ENCODE measurements at places on chromosomes 4 and X.
A peak's percentile ranks its signal among the peaks of the same experiment; 100 is the strongest.

GRCh38 chr4:76681996-76682395 lies 215.9 kb downstream of the SOWAHB start:
- H3K4me3 ChIP-seq: no peak overlapping the region
- peaks cover 20% of the 10 kb centered on the region for H3K4me1 ChIP-seq
- no peaks in the 10 kb centered on the region for H3K27me3 ChIP-seq
- H3K27ac ChIP-seq: no peak overlapping the region

- H3K4me1 ChIP-seq: peaks cover 23% of the 10 kb centered on the region
- no peak for DNase-seq
- H3K36me3 ChIP-seq: no peaks in the 10 kb centered on the region
- no peaks in the 10 kb centered on the region for H3K27me3 ChIP-seq
- peak overlapping the region; percentile 61 for H3K27ac ChIP-seq
These were observed 46.4 kb downstream of the SGMS2 start for GRCh38 chr4:107870916-107871786.

- no peaks in the 10 kb centered on the region for H3K27me3 ChIP-seq
- no peak overlapping the region for H3K4me3 ChIP-seq
- peak overlapping the region; percentile 98 for H3K27ac ChIP-seq
- no peaks in the 10 kb centered on the region for H3K36me3 ChIP-seq
These were observed 126.8 kb downstream of the IRF2 start for GRCh38 chr4:184347251-184348239.

DNA sequence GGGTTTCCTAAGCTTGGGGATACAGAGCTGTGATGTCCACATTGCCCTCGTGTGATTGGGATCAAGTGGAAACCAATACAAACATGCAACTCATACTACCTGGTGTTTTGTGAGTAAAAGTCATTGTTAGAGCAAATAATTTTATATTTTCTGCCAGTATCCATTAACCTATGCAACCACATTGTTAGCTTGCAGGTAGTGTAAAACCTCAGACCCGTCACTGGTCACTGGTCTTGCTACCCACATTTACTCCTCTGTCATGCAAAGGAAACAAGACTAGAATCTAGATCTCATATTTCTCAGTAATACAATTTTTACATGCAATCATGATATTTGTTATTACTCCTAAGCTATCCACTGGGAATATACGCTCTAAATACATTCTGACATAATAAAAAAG lies 324.3 kb upstream of the NDST4 start:
- no peaks in the 10 kb centered on the region for H3K36me3 ChIP-seq
- DNase-seq: no peak
- H3K27me3 ChIP-seq: no peaks in the 10 kb centered on the region
- H3K27ac ChIP-seq: no peak overlapping the region
- H3K4me1 ChIP-seq: no peaks in the 10 kb centered on the region

DNA sequence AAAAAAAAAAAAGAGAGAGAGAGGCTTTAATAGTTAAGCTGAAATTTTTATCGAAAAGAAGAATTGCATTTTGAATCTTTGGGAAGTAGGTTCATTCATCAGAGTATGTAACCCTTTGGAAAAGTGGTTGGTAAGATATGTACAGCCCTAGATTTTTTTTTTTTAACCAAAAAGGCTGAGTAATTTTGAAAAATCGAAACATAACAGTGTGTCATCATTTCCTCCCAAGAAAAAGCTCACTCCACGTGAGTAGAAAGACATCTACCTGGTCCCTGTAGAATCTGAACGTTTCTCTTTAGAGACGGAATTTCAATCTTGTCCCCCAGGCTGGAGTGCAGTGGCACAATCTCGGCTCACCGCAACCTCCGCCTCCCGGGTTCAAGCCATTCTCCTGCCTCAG lies 16.2 kb downstream of the SHOX start:
- no peaks in the 10 kb centered on the region for H3K36me3 ChIP-seq
- H3K27me3 ChIP-seq: peaks cover 65% of the 10 kb centered on the region
- H3K4me3 ChIP-seq: no peak overlapping the region
- no peak overlapping the region for H3K27ac ChIP-seq

DNA sequence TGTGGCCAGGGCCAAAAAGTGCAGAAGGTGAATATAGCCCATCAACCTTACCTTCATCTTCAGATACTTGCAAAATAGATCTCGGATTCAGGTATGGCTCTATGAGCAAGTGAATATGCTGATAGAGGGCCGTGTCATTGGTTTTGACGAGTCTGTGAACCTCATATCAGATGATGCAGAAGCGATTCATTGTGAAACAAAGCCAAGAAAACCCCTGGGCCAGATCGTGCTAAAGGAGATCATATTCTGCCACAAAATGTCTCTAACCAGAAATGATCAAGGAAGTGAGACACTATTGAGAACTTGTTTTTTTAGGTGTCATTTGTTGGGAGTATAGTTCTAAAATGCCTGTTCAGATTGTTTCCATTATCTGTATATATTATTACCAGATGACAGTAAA lies 48.3 kb downstream of the PDK3 start:
- no peaks in the 10 kb centered on the region for H3K27me3 ChIP-seq
- no peak for DNase-seq
- H3K36me3 ChIP-seq: peaks cover 11% of the 10 kb centered on the region
- peaks cover 5% of the 10 kb centered on the region for H3K4me1 ChIP-seq
- H3K27ac ChIP-seq: no peak overlapping the region
- no peak overlapping the region for H3K4me3 ChIP-seq

DNA sequence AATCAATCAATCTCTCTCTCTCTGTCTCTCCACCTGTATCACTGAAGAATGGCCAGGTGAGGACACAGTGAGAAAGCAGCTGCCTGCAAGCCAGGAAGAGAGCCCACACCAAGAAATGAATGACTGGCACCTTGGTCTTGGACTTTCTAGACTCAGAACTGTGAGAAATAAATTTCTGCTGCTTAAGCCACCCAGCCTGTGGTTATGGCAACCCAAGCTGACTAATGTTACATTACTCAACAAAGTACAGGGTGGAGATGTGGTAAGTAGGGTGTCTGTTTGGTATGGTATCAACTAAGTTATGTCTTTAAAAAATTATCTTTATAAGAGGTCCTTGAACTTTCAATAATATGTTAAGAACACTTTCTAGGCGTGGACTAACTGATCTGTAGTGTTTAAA lies 159.3 kb downstream of the EPHA5 start:
- DNase-seq: no peak
- H3K36me3 ChIP-seq: no peaks in the 10 kb centered on the region
- no peak overlapping the region for H3K4me3 ChIP-seq

- no peak for DNase-seq
- peaks cover 20% of the 10 kb centered on the region for H3K36me3 ChIP-seq
- peaks cover 3% of the 10 kb centered on the region for H3K4me1 ChIP-seq
- no peaks in the 10 kb centered on the region for H3K27me3 ChIP-seq
- H3K27ac ChIP-seq: no peak overlapping the region
These were observed 46.6 kb downstream of the CLOCK start for GRCh38 chr4:55500072-55500471.

- DNase-seq: no peak
- H3K4me1 ChIP-seq: no peaks in the 10 kb centered on the region
- H3K27ac ChIP-seq: no peak overlapping the region
- no peak overlapping the region for H3K4me3 ChIP-seq
These were observed 164.3 kb downstream of the FAM13A start for GRCh38 chr4:88892646-88893045.

- no peaks in the 10 kb centered on the region for H3K4me1 ChIP-seq
- H3K36me3 ChIP-seq: no peaks in the 10 kb centered on the region
- H3K27me3 ChIP-seq: no peaks in the 10 kb centered on the region
- no peak for DNase-seq
- H3K4me3 ChIP-seq: no peak overlapping the region
These were observed 57.7 kb upstream of the SEC24B start for GRCh38 chr4:109375778-109376414.

DNA sequence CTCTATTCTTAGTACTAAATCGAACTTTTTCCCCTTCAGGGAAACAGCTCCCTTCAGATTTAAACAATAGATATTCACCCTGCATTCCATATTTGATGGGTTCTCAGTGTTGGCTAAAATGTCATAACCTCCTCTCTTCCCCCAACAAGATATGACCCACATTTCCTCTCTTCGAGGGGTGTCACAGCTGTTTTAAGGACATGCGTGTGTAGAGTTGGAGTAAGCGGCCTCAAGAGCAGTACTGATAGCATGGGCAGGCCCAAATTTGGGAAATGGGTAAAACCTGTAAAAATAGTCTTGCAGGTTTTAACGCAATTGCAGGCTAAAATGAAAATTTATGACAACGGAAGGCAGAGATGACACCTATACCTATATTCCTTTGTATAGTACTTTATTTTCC lies 28.7 kb downstream of the SAT1 start:
- no peaks in the 10 kb centered on the region for H3K27me3 ChIP-seq
- peaks cover 12% of the 10 kb centered on the region for H3K4me1 ChIP-seq
- H3K4me3 ChIP-seq: no peak overlapping the region
- no peaks in the 10 kb centered on the region for H3K36me3 ChIP-seq

- peaks cover 16% of the 10 kb centered on the region for H3K27me3 ChIP-seq
- no peaks in the 10 kb centered on the region for H3K36me3 ChIP-seq
- no peak overlapping the region for H3K27ac ChIP-seq
- no peak overlapping the region for H3K4me3 ChIP-seq
- no peaks in the 10 kb centered on the region for H3K4me1 ChIP-seq
These were observed 12.1 kb downstream of the APLN start for GRCh38 chrX:129642641-129643040.

DNA sequence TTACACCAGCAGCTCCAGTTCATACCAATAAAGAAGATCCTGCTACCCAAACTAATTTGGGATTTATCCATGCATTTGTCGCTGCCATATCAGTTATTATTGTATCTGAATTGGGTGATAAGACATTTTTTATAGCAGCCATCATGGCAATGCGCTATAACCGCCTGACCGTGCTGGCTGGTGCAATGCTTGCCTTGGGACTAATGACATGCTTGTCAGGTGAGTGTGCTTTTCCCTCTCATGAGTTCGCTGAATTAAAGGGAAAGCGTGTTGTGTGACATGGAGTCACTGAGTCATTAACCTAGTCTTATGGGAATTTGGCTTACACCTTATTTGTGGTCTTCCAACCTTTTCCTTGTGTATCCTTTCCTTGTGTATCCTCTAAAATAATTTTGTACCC lies 15.9 kb downstream of the TMEM165 start:
- peaks cover 6% of the 10 kb centered on the region for H3K36me3 ChIP-seq
- H3K27ac ChIP-seq: peak overlapping the region; percentile 52
- no peaks in the 10 kb centered on the region for H3K27me3 ChIP-seq
- H3K4me1 ChIP-seq: peaks cover 1% of the 10 kb centered on the region

GRCh38 chr4:146104541-146104940 lies 71.0 kb upstream of the LSM6 start:
- no peaks in the 10 kb centered on the region for H3K4me1 ChIP-seq
- H3K27me3 ChIP-seq: no peaks in the 10 kb centered on the region
- no peak overlapping the region for H3K4me3 ChIP-seq
- no peak for DNase-seq
- no peak overlapping the region for H3K27ac ChIP-seq

All from progenitor cell of endocrine pancreas (in vitro differentiated cells).